A673 (cell line): ENCODE measurements at places on chromosomes 3 and 15. TPM values are rescaled to one million over a fixed set of nuclear protein-coding genes. Genes with fewer than 3 reads are reported as not detected.
A peak's percentile ranks its signal among the peaks of the same experiment; 100 is the strongest.

DNA sequence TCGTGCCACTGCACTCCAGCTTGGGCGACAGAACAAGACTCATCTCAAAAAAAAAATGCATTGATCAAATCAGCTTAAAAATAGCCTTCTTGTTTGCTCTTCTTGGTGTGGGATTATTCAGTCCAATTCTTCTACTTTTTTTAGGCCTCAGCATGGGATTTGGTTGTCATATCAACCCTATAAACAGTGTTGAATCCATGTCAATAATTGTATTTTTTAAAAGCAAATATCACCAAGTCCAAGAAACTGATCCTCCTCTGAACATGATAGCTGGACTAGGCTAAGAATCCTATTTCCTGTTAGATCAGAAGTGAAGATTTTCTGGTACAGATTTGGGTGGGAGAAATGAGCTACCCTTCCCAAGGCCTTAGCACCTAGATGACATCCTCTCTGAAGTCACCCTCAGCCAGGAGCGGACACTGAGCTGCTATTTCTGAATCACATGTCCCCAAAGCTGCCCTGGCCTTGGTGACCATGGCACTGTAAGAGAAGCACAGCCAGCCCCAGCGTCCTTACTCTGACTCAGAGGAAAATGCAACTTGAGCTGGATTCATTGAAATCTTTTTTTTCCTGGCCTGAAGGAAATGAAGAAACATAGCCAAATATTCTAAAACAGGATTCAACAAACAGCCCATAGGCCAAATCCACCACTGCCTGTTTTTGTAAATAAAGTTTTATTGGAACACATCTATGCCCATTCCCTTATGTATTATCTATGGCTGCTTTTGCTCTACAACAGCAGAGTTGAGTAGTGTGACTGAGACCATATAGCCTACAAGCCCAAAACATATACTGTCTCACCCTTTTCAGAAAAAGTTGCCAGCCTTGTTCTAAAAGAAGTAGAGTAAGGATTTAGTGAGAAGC, 215.9 kb upstream of the CTDSPL start:
- no peaks in the 10 kb centered on the region for H3K4me1 ChIP-seq
- H3K27me3 ChIP-seq, result no peaks in the 10 kb centered on the region
- H3K4me3 ChIP-seq, result no peak overlapping the region
- DNase-seq, result no peak

GRCh38 chr3:65787827-65788226, 250.9 kb downstream of the MAGI1 start:
- no peaks in the 10 kb centered on the region for H3K36me3 ChIP-seq
- H3K27me3 ChIP-seq, result no peaks in the 10 kb centered on the region
- no peak overlapping the region for H3K4me3 ChIP-seq
- peak overlapping the region; percentile 45 for H3K27ac ChIP-seq
- peaks cover 27% of the 10 kb centered on the region for H3K4me1 ChIP-seq

DNA sequence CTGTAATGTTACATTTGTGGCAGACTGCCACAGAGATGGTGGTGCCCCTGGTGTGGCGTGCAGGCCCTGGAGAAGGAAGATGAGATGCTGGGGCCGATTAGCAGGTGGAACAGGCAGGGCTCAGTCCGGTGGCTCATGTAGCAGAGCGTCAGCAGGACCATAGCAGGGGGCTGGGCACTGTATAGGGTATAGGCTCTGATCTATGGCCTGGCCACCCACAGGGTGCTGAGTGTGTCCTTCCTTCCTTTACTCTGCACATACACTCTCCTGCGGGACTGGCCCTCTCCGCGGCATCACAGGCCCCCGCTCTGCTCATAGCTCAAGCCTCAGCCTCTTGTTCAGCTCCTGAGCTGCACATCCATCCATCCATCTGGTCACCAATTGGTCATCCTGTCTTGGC, 143.6 kb downstream of the OPA1 start:
- H3K4me3 ChIP-seq, result no peak overlapping the region
- DNase-seq, result no peak
- H3K27me3 ChIP-seq, result no peaks in the 10 kb centered on the region
- H3K36me3 ChIP-seq, result no peaks in the 10 kb centered on the region
- no peak overlapping the region for H3K27ac ChIP-seq
- no peaks in the 10 kb centered on the region for H3K4me1 ChIP-seq

- H3K4me1 ChIP-seq, result no peaks in the 10 kb centered on the region
- no peaks in the 10 kb centered on the region for H3K27me3 ChIP-seq
- no peaks in the 10 kb centered on the region for H3K36me3 ChIP-seq
- no peak overlapping the region for H3K27ac ChIP-seq
- DNase-seq, result no peak
Observed at GRCh38 chr15:92170897-92171296, 222.8 kb upstream of the ST8SIA2 start.

The CLDN18 gene
- not detected in 2 replicates for total RNA-seq

GRCh38 chr15:98164571-98164970, 204.1 kb downstream of the ARRDC4 start:
- H3K4me1 ChIP-seq, result peaks cover 12% of the 10 kb centered on the region
- H3K27me3 ChIP-seq, result peaks cover 23% of the 10 kb centered on the region
- DNase-seq, result no peak
- H3K4me3 ChIP-seq, result no peak overlapping the region
- no peaks in the 10 kb centered on the region for H3K36me3 ChIP-seq

- no peaks in the 10 kb centered on the region for H3K27me3 ChIP-seq
- no peaks in the 10 kb centered on the region for H3K4me1 ChIP-seq
- no peaks in the 10 kb centered on the region for H3K36me3 ChIP-seq
- DNase-seq, result no peak
- H3K4me3 ChIP-seq, result no peak overlapping the region
- H3K27ac ChIP-seq, result no peak overlapping the region
Observed at GRCh38 chr3:70006089-70006488, 6.6 kb downstream of the SAMMSON start.

- peaks cover 12% of the 10 kb centered on the region for H3K4me1 ChIP-seq
- no peaks in the 10 kb centered on the region for H3K36me3 ChIP-seq
- peaks cover 2% of the 10 kb centered on the region for H3K27me3 ChIP-seq
- peak; percentile 58 for DNase-seq
- H3K27ac ChIP-seq, result no peak overlapping the region
Observed at GRCh38 chr15:45734260-45734711, 99.5 kb downstream of the SQOR start.

- H3K27me3 ChIP-seq, result no peaks in the 10 kb centered on the region
- no peak overlapping the region for H3K27ac ChIP-seq
- DNase-seq, result peak; percentile 78
- no peak overlapping the region for H3K4me3 ChIP-seq
Observed at GRCh38 chr3:182212479-182213076, 500.9 kb downstream of the SOX2 start.

GRCh38 chr15:33894193-33894592, 74.1 kb upstream of the CHRM5 start:
- H3K4me3 ChIP-seq, result no peak overlapping the region
- no peaks in the 10 kb centered on the region for H3K27me3 ChIP-seq
- H3K4me1 ChIP-seq, result no peaks in the 10 kb centered on the region
- H3K36me3 ChIP-seq, result no peaks in the 10 kb centered on the region
- no peak overlapping the region for H3K27ac ChIP-seq

- DNase-seq, result no peak
- H3K4me3 ChIP-seq, result peak overlapping the region; percentile 39
- H3K36me3 ChIP-seq, result no peaks in the 10 kb centered on the region
- no peak overlapping the region for H3K27ac ChIP-seq
Observed at GRCh38 chr15:51266656-51267050, 71.7 kb downstream of the CYP19A1 start.

DNA sequence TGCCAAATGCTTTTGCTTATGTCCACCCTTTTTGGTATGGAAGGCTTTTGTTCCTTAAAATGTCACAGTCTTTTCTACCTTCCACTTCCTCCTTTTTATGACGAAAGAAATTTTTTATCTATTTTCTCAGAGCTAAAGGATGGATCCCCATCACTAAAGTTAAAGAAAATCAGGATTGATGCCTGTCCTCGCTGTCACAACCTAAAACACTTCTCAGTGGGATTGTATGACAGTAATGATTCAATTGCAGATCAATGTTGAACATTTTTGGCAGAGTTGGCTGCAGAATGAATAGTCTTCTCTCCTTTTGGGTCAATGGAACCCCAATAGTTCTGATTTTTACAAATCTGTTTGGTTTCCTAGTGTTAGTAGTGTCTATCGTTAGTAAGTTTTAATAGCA, 549.8 kb upstream of the ROBO2 start:
- no peak overlapping the region for H3K4me3 ChIP-seq
- no peaks in the 10 kb centered on the region for H3K36me3 ChIP-seq
- no peaks in the 10 kb centered on the region for H3K4me1 ChIP-seq
- H3K27me3 ChIP-seq, result no peaks in the 10 kb centered on the region

DNA sequence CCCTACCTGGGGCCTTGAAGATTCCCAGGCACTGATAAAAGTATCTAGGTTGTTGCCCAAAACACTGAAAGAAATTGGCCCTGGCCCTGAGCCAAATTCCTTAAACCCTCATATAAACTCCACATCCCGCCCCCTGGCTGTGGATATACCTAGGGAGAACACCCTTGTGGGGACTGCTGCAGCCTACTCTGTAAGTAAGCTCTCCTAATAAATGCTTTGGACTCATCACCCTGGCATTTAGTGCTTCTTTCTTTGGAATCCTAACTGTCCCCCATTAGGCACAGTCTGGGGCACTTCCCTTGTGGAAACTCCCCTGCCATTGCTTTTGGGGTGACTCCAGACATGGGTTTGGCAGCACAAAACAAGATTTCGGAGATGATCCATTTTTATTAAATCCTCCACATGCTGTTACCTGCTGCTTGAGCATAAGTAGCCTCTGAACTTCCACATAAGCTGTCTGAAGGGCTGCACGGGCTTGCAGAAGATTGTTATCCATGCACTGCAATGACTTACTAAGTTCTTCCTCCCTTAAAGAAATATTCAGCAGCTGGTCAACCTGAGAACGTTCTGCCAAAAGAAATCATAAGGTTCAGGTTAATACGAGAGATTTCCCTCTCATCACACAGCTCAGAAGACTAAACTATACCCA, 46.4 kb downstream of the ZNF106 start:
- no peak overlapping the region for H3K4me3 ChIP-seq
- peaks cover 41% of the 10 kb centered on the region for H3K36me3 ChIP-seq
- no peaks in the 10 kb centered on the region for H3K4me1 ChIP-seq
- H3K27ac ChIP-seq, result no peak overlapping the region
- no peaks in the 10 kb centered on the region for H3K27me3 ChIP-seq
- peak; percentile 34 for DNase-seq

GRCh38 chr3:16476636-16477035, 36.9 kb downstream of the RFTN1 start:
- no peaks in the 10 kb centered on the region for H3K27me3 ChIP-seq
- no peak overlapping the region for H3K4me3 ChIP-seq
- peaks cover 26% of the 10 kb centered on the region for H3K4me1 ChIP-seq

DNA sequence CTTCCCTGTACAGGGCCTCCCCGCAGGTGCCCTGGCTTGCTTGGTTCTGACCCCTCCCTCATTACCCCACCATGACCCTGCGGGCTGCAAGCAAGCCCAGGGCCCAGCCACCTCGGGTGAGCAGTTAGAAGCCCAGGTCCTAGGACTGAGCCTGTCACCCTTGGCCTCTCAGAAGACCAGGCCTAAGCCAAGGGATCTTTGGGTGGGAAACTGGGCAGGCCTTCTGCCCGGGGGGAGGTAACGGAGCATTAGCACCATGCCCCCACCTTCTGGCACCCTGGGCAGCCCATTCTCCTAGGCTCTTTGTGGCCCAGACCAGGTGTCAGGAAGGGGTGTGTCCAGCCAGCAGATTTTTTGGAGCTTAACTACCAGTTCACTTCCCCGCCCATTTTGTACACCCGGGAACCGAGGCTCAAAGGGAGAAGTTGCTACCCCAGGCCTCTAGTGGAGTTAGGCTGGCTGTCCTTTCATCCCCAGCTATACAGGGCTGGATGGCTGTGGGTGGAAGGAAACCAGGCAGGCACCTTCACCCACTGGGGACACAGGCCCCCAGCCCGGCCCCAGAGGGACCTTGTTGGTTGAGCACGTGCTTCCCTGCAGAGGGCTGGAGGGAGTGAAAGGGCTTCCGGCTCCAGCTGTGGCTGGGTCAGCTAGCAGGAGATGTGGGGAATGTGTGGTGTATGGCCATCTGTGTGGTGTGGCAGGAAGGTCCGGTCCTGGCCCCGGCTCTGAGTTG, 1.4 kb downstream of the CSK start:
- H3K4me3 ChIP-seq, result peak overlapping the region; percentile 93
- H3K27ac ChIP-seq, result peak overlapping the region; percentile 64
- peaks cover 1% of the 10 kb centered on the region for H3K36me3 ChIP-seq

DNA sequence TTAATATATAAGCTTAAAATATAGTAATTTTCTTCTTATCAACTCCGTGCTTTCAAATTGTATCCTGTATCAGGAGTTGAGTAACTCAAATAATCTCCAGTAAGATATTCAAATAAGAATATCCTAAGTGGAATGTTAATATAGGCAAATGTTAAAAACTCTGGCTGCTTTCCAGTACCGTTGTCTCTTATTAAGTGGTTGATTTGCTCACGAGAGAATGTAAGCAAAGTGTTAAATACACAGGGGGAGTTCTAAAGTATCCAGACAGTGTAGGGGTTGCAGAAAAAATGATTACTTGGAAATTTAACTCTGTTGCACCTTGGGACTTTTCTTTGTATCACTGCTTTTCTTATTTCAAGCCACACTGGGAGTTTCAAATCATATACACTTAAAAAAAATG, 478.9 kb upstream of the TBL1XR1 start:
- H3K36me3 ChIP-seq, result no peaks in the 10 kb centered on the region
- peaks cover 23% of the 10 kb centered on the region for H3K4me1 ChIP-seq
- H3K27me3 ChIP-seq, result no peaks in the 10 kb centered on the region
- H3K4me3 ChIP-seq, result no peak overlapping the region
- no peak overlapping the region for H3K27ac ChIP-seq
- DNase-seq, result peak; percentile 49

DNA sequence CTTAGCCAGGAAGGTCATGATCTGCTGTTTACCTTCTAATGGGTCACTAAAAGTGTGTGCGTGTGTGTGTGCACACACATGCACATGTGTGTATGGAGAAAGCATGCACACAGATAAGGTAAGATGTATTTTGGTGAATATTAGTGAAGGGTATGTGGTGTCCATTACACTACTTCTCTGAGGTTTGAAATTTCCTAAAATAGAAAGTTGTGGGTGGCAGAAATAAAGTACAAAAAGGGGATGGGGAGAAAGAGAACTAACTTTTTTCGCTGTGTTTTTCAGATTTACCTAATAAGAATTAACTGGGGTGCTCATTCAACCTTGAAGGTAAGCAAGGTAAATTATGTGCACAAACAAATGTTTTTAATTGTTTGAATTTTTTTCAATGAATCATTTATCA, 24.4 kb upstream of the NR2E3 start:
- no peak overlapping the region for H3K27ac ChIP-seq
- DNase-seq, result no peak
- no peaks in the 10 kb centered on the region for H3K36me3 ChIP-seq
- H3K27me3 ChIP-seq, result no peaks in the 10 kb centered on the region
- no peak overlapping the region for H3K4me3 ChIP-seq
